ENCODE measurements at places on chromosomes 12 and 14. TPM values are rescaled to one million over a fixed set of nuclear protein-coding genes. Genes with fewer than 3 reads are reported as not detected.

ADAM21 gene
- polyA plus RNA-seq = 0.43 TPM

- no peak for DNase-seq
Measured at GRCh38 chr12:124277394-124278241, 17.3 kb upstream of the RFLNA start.

DNA sequence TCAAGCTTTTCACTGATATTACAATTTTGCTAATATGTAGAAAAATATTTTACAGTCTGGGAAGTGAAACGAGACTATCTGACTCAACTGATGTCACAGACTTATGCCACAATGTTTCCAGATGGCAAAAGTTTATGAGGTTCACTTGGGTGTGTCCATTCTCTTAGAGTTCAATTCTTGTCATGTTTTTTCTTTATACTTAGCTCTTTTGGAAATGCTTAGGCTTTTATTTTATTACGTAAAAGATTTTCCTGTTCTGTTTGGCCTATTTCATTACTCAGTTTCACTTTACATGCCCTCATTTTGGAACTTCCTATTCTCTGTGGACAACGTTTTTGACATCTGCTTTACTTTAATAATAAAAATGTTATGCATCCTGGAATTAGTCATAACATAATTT is 2.1 kb upstream of the PDZRN4 start:
- DNase-seq = no peak

DNA sequence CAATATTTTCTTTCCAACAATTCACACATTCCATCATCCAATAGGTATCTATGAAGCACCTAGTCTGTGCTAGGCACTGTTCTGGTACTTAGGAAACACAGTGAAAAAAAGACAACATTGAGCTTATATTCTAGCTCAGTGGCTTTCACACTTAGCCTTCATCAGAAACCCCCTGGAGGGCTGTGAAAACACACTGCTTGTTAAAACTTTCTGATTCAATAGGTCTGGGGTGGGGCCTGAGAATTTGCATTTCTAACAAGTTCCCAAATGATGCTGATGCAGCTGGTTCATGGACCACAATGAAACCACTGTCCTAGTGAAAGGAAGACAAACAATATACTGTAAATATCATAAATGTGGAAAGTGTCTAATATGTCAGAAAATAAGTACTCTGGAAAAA is 5.9 kb downstream of the VTI1B start:
- no peak for DNase-seq

- DNase-seq = no peak
Measured at GRCh38 chr12:105099356-105099755, 8.2 kb upstream of the WASHC4 start.

KERA gene
- not detected for polyA plus RNA-seq

CD163L1 gene
- 1.9 TPM for polyA plus RNA-seq

DNA sequence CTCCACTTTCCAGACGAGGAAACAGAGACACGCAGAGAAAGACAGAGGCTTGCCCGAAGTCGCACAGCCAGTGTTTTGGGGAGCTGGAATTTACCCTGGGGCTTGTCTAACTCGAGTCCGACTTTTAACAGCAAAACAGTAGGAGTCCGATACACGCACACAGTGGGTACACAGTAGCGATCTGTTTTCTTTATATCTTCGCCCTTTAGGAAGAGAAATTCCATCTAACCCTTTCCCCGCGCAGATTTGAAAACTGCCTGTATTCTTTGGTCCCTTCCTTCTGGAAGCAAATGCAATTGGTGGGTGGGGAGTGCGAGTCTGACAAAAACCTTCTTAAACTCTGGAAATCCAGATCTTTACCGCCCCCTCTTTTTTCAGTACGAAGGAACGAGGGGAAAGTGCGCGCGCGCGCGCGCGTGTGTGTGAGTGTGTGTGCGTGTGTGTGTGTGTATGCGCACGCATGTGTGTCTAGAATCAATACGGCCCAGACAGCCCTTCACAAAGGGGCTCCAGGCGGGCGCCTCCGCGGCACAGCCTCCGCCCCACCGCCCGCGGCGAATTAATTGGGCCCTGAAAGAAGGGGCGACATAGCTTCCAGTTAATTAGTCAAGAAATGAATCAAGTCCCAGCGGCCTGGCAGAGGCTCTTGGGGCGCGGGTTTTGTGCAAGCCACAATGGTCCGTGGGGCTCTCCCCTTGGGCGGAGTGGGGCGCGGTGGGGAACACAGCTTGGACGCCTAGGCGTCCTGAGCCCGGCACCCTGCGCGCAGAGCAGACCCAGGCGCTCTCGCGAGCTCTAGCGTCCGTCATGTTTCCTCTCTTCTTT is 14.0 kb upstream of the TBX3 start:
- DNase-seq = no peak

DNA sequence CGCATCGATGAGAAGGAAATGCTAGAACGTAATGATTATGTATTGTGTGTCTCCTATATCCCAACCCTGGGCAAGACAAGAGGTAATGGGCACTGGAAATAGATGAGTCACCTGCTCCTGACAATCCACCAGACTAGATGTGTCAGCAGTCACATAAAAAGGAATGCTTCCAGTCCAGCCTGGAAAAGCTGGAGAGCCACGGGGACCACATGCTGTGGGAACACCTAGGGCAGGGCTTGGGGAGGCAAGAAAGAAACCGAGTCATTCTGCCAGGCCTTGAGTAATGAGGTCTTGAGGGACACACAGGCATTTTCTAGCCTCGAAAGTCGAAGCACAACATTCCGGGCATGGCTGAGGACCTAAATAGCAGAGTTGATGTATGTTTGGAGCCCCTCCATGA is 716.7 kb upstream of the TMEM132C start:
- DNase-seq = no peak

GRCh38 chr12:95083938-95084337 is 10.5 kb upstream of the NR2C1 start:
- DNase-seq = peak; percentile 31

TMPRSS12 gene
- polyA plus RNA-seq = not detected

DNA sequence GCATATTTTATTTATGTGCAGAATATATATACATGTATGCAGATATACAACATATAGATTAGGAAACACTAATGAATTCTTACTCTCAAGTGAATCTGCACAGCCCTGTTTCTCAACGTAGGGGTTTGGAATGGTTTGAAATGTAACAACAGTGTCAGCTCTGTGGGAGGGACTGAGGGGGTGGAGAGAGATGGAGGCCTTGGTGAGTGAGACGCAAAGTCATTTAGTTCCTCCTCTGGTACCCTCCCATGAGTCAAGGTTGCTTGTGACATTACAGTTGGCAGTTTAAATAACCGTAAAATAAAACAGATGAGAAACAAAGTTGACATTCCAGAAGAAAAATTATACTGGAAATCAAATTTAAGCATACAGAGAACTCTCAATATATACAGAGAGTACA is 313.0 kb upstream of the PRKD1 start:
- DNase-seq = no peak

GRCh38 chr14:95270203-95270602 is 49.5 kb downstream of the CLMN start:
- DNase-seq = no peak

DNA sequence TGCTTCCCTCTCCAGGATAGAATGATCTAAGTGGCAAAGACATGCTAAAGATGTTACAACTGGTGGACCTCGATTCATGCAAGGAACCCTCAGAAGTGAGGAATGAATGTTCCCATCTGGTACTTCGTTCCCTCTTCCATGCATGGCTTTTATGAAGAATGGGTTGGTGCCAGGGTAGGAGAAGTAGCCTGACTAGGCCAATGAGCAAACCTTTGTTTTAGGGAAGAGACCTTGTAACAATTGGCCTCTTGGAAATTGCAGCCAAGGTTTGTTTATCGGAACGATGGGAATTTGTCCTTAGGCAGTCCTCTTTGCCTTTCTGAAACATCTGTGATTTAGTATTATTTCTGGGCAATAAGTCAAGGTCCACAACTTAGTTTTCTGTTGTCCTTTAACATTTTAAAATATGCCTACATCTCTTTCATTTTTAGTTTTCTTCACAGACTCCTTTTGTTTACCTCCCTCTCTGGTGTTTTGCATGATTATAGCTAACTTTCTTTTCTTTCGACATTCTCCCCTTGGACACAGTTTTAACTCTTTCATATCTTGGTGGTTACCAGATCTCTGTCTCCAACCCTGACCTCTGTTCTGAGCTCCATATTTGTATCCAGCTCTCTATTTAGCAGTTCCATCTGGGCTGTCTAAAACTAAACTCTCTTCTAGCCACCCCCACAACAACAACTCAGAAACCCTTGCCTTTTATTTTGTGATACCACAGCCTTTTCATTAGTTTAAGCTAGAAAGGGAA is 70.0 kb downstream of the DIP2B start:
- DNase-seq = no peak

GRCh38 chr12:19867970-19868369 is 428.7 kb downstream of the AEBP2 start:
- DNase-seq = no peak

PTGER2 gene
- polyA plus RNA-seq = 5.7 TPM

DNA sequence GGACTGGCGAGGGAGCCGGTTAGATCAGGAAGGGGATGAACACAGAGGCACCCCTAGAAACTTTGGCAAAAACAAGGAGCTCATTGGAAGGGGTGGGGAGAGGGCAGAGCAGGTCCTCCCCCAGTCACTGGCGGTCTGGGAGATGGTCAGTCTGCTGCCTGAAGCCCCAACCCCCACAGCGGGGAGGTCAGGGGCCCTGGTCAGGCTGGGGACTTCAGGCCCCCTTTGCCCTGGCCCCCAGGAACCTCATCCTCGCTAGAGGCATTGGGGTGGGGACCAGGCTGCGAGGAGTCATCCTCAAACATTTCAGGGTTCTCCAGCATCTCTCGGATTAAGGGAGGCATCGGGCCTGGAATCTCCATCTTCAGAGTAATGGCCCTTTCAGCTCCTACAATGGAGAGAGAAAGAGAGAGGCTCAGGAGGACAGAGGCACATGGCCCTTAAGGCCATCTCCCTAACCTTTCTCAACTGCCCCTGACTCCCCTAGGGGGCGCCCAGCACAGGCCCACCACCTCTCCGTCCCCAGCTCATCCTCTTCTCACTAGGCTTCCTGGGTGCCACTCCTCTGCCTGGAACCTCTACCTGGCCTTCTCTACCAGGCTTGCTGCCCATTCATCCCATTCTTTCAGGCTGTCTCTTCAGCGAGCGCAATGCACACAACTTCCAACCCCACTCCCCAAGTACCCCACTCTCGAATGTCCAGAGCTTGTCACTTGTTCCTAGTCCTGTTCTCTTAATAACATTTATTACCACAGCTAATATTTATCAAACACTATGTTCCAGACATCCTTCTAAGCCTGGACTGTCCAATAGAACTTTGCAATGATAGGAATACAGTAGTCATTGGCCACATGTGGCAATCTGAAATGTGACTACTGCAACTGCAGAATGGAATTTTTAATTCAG is 4.7 kb upstream of the ITGB7 start:
- DNase-seq = no peak

DNA sequence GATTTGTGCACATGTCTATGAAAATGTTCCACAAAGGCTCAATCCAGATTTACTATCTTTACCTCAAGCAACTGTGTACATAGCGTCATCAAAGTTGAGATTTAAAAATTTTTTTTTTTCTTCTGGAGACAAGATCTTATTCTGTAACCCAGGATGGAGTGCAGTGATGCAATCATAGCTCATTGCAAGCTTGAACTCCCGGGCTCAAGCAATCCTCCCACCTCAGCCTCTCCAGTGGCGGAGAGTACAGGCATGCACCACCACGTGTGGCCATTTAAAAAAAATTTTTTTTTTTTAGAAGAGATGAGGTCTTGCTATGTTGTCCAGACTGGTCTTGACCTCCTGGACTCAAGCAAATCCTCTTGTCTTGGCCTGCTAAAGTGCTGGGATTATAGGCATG is 2.3 kb downstream of the COCH start:
- no peak for DNase-seq

DNA sequence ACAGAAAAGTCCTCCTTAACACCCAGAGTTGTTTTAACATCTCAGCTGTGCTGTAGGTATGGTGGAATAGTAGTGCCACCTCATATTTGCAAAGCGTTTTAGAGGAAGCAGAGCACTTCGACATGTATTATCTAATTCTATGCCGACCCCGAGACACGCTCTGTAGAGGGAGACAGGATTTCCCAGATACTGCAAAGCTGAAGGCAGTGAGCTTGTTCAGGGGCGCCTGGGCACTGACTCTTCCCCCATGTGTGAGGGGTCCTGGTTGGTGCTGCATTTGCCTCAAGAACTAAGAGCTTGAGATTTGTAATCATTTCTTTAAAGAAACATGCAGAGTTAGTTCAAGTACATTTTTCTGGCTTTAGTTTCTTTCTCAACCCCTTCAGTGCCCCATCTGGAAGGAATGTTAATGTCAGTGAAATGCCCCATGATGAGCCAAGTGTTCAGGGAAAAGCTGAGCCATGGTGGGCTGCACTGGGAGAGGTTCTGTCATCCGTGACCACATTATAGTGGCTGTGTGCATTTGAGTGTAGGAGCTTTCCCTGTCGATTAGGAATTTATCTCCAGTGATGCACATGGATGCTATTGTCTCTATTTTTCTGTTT is 66.3 kb downstream of the MBIP start:
- DNase-seq = no peak

GRCh38 chr14:57612946-57613345 is 119.3 kb upstream of the CCDC198 start:
- DNase-seq = no peak

GRCh38 chr14:101133068-101133467 is 229.5 kb upstream of the RTL1 start:
- DNase-seq = no peak

NDRG2 gene
- polyA plus RNA-seq = 85.9 TPM

GRCh38 chr14:54173802-54174201 is 217.2 kb upstream of the BMP4 start:
- DNase-seq = no peak

GRCh38 chr12:18990856-18991255 is 138.7 kb upstream of the PLEKHA5 start:
- DNase-seq = no peak

DNA sequence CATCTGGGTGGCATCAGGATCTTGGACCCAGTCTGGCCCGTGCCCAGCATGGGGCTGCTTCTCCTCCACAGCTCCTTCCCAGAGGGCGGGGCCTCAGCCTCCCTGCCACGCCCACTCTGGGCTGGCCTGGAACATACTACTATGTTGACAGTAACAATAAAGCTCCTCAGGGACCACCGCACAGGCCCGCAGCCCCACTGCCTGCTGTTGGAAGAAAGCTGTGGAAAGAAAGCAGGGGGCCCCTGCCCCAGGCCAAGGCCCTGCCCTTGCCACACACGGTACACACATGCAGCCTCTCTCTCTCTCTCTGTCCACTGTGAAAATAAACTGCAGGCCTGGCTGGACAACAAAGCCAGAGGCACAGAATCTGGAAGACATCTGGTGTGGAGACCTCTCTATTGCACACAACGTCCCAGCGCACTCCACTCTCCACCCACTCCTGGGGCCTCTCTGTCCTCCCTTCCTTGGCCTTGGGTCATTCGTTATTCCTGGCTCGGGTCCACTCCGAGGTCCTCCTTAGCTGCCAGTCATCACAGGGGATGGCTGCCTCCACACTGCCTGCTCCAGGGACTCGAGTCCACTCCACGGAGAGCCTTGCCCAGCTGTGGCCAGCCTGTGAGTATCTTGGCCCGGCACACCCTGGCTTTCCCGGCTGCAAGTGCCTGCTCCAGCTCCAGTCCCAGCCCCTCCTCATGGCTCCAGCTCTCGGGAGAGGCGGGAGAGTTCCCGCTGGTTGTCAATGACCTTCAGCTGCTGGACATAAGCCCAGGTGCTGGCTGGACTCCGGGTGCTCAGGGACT is 11.8 kb upstream of the ENDOU start:
- no peak for DNase-seq

CMTM5 gene
- 4.6 TPM for polyA plus RNA-seq

Measured in left renal pelvis (tissue), 4 donors.